ENCODE measurements at places on chromosomes 2 and 18.

GRCh38 chr2:184756161-184756560 lies 157.8 kb downstream of the ZNF804A start:
- no peak for DNase-seq

DNA sequence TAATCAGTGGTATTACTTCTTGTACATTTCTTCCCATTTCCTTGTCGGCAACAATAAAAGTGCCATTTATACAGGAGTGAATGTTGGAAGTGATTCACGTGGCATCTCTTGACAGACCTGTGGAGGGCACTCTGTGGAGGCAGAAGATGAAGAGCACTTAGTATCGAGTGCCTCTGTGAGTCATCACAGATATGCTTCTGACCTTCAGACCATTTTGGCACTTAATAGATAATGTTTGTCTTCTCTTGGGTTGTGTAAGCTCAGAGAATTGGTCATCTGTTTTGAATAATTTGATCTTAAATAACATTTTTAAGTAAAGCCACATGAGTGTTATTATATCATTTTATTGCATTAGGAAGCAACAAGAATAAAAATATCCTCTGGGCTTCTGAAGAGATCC lies 305.5 kb downstream of the PTPRM start:
- DNase-seq: no peak

DNA sequence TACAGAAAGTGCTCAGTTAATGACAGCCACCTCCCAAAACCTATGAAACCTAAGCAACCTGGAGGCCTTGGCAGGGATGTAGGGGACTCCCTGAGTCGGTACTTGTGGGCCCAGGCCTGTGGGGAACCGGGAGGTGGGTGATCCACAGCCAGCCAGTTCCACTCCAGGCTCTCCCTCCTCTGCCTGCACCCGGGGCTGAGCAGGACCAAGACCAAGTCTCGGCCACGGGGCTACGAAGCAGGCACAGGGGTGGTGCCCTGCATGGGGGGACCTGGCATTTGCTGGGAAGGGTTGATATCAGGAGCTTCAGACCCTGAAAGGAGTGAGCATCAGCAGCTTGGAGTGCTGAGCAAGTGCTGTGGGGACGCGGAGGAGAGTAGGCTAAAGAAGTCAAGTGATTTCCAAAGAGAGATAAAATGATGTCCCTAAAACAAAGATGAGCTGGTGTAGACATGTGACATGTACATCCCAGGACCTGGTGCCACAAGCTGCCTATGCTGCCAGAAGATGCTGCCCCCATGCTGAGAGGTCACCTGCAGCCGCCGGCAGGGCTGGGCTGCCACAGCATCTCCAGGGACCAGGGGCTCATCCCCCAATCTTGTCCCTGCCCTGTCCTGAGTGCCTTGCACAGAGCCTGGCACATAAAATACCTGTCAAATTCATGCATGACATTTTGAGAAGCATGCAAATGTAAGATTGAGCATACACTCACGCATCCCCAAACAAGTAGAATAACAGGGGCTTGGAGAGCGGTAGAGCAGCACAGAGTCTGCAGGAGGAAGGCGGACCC lies 21.5 kb downstream of the KCNIP3 start:
- DNase-seq: no peak

GRCh38 chr2:156334496-156335478 lies 2.3 kb upstream of the NR4A2 start:
- DNase-seq: no peak

DNA sequence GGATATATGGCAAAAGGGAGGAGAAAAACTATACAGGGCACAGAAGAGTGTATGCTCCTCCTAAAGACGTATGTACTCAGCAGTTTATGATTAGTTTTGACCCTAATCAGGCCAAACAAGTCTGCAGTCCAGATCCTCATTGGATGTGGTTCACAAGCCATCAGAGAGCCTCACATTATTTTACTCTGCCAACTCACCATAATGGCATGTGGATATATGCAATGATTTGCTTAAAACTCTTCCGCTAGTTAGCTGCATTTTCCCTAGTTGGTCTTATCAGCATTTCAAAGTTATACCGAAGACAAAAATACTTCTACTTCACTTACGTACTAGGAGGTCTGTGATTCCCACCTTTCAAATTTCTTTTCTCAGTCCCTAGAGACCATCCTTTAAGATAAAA lies 198.4 kb downstream of the CMPK2 start:
- DNase-seq: no peak

- DNase-seq: no peak
Measured at GRCh38 chr2:231490801-231491200, 26.5 kb upstream of the NCL start.

DNA sequence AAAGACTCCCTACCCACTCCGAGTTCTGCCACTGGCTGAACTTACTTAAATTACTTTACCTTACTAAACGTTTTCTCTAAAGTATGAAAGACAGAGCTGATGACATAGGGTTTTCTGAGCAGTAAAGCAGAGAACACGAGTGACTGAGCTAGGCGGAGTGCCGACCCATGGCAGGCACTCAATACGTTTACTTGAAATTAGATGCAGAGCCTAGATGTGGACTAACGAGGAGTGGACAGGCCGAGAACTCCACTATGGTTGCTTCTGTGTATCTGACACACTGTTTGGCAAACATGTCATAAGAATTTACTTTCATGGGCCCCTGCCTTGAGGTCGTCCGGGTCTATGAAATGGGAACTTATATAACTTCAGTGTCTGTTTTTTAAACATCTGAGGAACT lies 471.0 kb downstream of the STK39 start:
- no peak for DNase-seq

- DNase-seq: no peak
Measured at GRCh38 chr2:234420408-234420807, 76.5 kb downstream of the ARL4C start.

GRCh38 chr18:31447530-31448191 lies at the start of gene DSG3:
DSG3 (plus strand) TSS chr18:31447741; CDS start chr18:31447878, 137 bp downstream.
- no peak for DNase-seq

DNA sequence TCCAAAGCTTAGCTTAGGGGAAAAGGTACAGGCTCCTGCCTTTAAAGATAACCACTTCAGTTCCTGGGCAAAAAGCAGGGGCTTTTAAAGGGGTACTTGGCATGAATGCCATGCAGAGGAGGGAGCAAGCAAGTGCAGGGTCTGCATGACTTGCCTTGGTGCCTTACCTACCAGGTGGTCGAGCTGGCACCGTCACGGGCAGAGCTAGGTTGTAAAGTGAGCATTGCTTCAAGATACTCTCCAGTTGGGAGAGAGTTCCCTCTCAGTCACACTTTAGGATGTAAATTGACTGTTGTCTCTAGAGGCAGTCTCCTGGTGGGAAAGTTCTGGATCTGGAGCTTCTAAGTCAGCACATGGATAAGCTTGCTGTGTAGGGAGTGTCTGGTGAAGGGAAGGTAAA lies 58.6 kb upstream of the MCFD2 start:
- no peak for DNase-seq

DNA sequence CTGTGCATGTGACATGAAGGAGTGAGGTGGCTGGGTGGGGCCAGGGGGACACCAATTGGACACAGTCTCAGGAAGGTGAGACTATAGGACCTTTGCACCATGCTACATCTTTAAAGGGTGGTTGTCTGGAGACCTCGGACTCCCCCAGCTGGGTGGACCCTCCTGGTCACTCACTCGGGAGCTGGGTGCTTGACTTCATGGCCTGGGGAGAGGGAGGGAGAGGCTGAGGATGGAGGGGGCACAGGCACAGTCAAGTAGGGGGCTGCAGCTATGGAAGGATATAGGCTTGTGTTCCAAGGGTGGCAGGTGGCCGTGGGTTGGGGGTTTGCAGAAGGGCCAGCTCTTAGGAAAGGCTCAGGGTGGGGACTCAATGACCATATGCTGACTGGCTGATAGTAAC lies 7.1 kb upstream of the CELF4 start:
- no peak for DNase-seq

DNA sequence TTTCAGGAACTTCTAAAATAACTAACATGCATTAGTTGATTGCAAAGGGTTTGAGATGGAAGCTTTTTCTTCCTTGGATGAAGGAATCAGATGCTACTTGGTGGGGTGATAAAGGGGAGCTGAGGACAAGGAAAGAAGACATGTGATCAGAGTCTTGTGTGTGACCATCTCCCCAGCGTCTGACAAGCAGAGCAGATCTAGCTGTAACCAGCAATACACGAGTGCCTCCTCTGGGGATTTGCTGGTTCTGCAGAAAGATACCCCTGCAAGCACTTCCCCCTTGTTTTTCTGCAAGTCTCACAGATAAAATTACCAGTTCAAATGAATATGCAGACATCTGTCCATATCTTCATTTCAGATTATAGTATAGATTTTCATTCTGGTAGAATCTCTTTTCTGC lies 2.7 kb downstream of the CDH7 start:
- no peak for DNase-seq

DNA sequence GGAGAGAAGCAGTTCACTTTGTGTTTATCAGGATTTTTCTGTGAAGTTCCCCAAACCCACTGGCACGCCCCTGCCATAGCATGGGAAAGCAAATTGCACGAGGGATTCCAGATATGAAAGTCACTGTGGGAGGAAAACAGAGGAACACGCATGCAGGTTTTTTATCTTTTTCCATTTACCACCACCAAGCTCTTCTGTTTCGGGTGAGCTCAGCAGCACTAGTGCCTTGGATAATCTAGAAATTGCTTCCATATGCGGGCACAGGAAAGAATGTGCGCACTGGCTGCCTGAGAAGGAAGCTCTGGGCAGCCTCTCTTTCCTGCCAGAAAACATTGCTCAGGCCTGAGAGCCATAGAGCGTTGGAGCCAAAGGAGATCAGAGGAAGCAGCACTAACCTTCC lies 65.9 kb upstream of the WIPF1 start:
- no peak for DNase-seq

DNA sequence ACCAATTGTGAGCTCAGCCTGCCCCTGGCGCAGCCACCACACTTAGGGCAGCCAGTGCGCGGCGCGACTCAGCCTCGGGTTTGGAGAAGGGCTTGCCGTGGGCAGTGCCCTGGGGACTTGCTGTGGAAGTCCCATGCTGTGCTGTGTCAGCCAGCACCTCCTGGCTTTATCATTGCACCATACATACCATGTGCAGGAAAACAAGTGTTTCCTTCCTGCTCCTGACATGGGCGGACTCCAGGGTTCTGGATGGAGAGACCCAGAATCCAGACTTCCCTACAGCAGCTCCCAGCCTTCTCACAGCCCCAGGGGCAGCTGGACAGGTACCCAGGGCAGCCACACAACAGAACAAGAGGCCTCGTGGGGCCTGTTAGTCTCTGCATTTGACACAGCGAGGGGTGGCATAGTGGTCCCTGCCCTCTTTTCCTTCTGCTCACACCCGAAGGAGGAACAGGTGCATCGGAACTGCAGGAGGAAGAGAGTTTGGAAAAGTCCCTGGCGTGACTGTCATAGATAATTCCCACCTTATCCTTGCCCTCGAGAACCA lies 54.2 kb downstream of the SDC1 start:
- no peak for DNase-seq

- no peak for DNase-seq
Measured at GRCh38 chr2:12769492-12770105, 52.9 kb downstream of the TRIB2 start.
